ENCODE measurements at places on chromosomes 3 and 15. TPM values are rescaled to one million over a fixed set of nuclear protein-coding genes. Genes with fewer than 3 reads are reported as not detected.

Gene MCF2L2
- total RNA-seq = 9.6 TPM

Gene OR5K4
- total RNA-seq = not detected

Gene IQCF2
- not detected for total RNA-seq

- no peak for DNase-seq
Observed at GRCh38 chr15:36428102-36428845, 151.2 kb upstream of the CDIN1 start.

Gene SYNPR
- total RNA-seq = 83.5 TPM

GRCh38 chr15:66110864-66111263 lies 142.7 kb downstream of the MEGF11 start:
- no peak for DNase-seq

DNA sequence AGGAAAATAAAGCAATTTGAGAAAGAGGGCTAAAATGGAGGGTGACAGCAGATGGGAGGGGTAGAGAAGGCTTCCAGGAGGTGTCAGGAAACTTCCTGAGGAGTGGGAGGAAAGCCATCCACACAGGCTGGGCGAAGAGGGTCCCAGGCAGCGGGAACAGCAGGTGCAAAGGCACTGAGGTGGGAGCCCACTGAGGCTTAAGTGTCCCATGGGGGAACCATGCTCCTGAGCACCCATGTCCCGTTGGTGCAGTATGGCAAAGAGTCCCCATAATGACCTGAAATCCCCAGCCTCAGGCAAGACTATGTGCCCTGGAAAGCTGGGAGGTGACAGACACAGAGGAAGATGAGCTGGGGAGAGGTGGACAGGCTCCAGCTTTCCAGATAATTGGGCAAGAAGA lies 30.0 kb downstream of the CFAP100 start:
- DNase-seq = no peak

GRCh38 chr3:10309736-10310135 lies 11.2 kb downstream of the SEC13 start:
- DNase-seq = no peak

GRCh38 chr3:109355625-109356441 lies 18.5 kb upstream of the DPPA4 start:
- DNase-seq = no peak

GRCh38 chr3:176951586-176952292 lies 245.5 kb downstream of the TBL1XR1 start:
- no peak for DNase-seq

GRCh38 chr3:38566215-38566528 lies 70.0 kb downstream of the EXOG start:
- no peak for DNase-seq

Gene PRR20G
- not detected for total RNA-seq

Gene CASR
- 0.11 TPM for total RNA-seq

DNA sequence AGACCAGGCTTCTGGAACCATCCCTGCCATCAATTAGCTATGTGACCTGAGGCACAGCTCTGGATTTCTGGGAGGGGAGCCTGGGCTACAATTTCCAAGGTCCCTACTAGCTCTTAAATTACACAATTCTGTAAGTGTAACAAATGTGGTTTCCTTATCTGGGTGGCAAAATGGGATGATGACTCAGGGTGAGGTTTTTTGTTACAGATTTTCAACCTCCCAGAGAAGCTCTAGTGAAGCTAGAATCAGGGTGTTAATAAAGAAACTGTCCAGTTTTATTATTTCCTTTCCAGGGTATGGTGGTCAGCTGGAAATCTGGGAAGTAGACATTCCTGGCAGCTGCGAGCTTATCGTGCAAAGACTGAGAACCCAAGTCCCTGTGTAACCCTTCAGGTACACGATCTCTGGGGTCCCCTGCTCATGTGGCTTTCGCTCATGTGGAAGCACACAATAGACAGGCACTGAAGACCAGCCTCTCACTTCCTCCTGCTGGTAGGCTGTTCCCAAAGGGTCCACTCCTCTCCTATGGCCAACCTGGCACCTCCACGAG lies 7.3 kb downstream of the RAB27A start:
- no peak for DNase-seq

DNA sequence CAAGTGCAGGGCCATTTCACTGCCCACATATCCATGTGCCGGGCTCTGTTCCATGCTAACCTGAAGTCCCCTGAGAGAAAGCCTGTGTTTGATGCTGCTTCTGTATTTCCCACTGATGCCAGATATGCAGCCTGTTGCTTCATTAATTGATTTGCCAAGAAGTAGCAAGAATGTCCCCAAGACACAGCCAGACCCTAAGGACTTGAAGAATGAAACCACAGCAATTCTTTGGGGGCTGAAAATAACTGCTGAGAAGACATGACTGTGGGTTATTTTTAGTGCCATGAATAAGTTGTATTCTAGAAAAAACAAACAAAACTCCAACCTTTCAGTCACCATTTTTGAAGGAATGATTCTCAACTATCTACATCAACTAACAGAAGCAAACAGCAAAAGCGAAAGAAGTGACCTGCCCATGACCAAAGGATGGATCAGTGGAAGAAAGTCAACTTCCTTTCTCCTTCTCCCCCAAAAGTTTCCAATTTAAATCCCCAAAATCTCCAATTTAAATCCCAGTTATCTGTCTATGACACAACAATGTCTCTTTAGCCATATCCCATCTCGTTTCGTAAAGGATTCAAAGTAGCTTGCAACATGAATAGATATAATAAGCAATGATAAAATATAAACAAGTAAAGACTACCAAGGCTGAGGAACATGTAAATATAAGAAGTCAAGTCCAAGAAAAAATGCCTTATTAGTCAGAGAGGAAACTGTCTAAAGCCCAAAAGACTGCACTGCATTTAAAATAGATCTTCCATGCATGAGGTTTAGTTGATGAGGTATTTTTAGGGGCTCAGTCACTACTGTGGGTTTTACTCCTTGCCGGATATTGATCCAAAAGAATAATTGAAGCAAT lies 226.8 kb downstream of the DTWD1 start:
- DNase-seq = no peak

- no peak for DNase-seq
Observed at GRCh38 chr3:138849222-138849940, 14.7 kb upstream of the PIK3CB start.

Gene COL6A6
- 6.2 TPM for total RNA-seq

Gene ADAMTS17
- 20.6 TPM for total RNA-seq

Gene NBEAL2
- total RNA-seq = 16.5 TPM

Gene CYP11A1
- 1.9 TPM for total RNA-seq

Measured in spinal cord (tissue), 10 donors.